Stimulated activated CD8-positive, alpha-beta memory T cell treated with anti-CD3 and anti-CD28 coated beads, Interleukin-7, amount 100 ng/mL, for 1 hour (primary cell): ENCODE measurements at places on chromosomes 12 and 14.

GRCh38 chr14:96512602-96513397 lies 10.6 kb downstream of the PAPOLA start:
- DNase-seq: no peak

GRCh38 chr14:89902881-89903280 lies 51.6 kb downstream of the EFCAB11 start:
- DNase-seq: no peak

- DNase-seq: no peak
Measured at GRCh38 chr14:98161356-98161755, 1110.6 kb downstream of the BCL11B start.

DNA sequence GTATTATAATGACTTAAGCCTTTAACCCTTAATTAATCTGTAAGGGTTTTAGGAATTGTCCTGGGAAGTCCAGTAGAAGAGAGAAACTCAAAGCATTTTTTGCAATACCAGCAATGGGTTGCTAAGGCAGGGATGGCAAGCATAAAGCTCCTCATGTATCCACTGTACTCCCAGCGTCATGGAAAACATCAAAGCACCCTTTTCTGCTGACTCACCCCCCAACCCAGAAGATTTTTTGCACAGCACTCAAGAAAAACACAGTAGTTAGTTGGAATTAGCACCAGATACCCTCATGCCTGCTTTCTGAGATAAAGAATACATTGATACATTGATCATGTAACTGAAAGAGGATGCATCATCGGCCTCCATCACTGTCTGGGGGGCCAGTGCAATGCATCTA lies 199.1 kb upstream of the CNOT2 start:
- no peak for DNase-seq

DNA sequence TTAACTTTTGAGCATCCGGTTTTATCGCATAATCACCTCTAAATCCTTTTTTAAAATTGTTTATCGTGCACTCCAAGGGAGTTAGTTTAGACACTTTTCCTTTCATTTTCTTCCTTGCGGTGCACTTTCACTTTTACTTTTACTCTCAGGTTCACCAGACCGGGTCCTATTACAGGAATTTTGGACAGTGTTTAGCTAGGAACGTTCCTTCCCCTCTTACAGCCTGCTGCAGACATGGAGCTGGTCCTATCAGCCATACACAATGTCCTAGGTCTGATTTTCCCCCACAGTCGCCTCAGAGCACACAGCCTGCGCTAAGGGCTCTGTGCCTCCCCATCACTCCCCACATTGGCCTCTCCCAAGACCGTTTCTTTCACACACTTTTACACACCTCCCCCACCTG lies 103.9 kb downstream of the ALG10 start:
- no peak for DNase-seq

DNA sequence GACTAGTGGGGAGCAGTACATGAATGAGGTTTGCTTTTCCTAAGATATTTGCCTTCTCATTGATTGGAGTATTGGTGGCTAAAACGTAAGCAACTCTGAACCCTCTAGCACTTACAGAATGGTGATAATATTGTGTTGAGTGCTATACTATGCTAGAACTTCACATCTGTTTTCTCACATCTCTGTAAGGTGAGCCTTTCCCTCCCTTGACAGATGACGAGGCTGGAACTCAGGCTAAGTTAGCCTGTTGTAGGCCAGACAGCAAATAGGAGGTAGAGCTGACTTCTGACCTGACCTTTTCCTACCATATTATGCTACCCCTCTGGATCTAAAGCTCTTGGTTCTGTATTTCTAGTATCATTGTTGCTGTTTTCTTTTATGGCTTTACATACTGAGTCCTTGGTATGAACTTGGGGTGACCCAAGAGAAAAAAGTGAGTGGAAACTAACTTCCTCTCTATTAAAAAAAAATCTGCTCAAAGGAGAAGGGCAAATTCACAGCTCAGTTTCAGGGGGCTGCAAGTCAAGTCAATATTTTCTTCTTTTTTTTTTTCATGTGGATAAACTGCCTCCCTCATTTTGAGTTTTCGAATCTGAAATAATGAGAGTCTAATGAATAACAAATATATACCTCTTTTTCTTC lies 85.9 kb downstream of the CRADD start:
- DNase-seq: no peak

- no peak for DNase-seq
Measured at GRCh38 chr12:503111-503761, 43.5 kb downstream of the B4GALNT3 start.

- DNase-seq: no peak
Measured at GRCh38 chr12:29103539-29103974, 45.5 kb upstream of the FAR2 start.

DNA sequence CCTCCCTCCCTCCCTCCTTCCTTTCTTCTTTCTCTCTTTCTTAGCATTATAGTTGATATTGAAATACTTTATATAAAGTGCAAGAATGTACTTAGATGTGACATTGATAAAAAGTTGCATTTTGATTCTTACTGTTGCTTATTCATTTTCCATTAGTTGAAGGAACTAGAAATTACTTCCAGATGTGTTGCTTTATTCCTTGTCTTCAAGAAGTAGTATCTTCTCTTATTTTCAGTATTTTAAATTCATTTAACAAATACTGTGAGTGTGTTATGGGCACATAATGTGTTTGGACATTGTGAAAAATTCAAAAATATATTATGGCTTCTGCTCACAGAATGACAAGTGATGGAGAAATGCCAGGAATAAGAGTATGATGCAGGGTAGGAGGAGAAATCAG lies 45.6 kb downstream of the TRMT5 start:
- DNase-seq: no peak

- DNase-seq: peak; percentile 27
Measured at GRCh38 chr12:6563448-6564050, 4.5 kb downstream of the NOP2 start.

DNA sequence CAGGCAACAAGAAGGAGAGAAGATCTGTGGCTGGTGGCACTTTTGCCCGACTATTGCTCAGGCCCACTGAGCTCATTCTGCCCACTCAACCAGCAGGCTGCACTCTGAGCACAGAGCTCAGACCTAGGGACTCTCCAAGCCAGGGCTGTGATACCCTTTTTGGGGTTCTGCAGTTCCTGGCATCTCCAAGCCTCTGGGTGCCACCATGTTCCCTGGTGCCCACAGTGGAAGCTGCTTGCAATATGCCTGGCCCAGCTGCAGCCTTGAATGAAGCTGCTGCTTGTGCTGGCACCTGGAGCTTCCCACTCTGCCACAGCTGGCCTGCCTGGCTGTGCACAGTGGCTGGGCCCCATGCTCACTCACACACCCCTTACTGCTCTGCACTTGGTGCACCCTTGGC lies 236.1 kb downstream of the ADGRD1 start:
- no peak for DNase-seq

- no peak for DNase-seq
Measured at GRCh38 chr12:11689591-11690186, 40.2 kb downstream of the ETV6 start.

GRCh38 chr12:123151457-123152454 lies 866 bp upstream of the PITPNM2 start:
- DNase-seq: no peak
